Activated gamma-delta T cell treated with anti-CD3 and anti-CD28 coated beads, Interleukin-2, amount 50 U/mL, for 16 hours (primary cell): ENCODE measurements at places on chromosomes 1 and 21.

- DNase-seq, result no peak
These were observed 17.0 kb upstream of the BLACAT1 start for GRCh38 chr1:205472737-205473441.

DNA sequence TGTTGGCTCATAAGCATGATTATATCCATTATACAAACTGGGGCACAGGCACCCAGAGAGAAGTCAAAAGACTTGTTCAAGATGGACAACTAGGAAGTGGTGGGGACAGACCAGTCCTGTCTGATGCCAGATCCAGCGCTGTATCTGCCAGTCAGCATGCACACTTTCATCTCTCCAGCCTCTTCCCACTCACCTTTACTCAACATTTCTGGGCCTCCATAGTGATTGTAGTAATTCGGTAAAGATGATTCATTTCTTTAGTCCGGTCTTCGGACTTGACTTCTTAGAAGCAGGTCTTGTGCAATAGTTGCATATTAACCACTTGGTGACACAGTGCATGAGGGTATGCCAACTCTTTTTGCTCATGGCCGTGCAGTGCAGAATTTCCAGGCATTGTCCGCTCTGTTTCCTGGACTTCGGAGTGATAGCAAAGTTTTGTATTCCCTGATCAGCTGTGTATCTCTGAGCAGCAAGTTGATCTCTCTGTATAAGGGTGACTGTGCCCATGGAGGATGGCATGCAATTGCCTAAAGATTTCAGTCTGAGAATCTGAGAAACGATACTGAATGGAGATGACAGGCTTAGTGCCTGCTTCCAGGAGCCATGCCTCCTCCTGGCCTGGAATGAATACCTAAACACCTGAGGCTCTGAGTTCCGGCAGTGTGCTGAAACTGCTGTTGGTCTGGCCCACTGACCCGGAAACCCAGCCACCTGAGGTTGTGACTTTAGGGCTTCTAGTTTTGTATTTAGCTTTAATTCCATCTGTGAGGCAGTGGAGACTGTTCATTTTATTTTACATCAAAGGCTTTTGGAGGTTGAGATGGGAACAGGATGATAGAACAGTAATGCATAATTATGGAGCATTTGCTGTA, 39.0 kb downstream of the GALNT2 start:
- DNase-seq, result no peak

DNA sequence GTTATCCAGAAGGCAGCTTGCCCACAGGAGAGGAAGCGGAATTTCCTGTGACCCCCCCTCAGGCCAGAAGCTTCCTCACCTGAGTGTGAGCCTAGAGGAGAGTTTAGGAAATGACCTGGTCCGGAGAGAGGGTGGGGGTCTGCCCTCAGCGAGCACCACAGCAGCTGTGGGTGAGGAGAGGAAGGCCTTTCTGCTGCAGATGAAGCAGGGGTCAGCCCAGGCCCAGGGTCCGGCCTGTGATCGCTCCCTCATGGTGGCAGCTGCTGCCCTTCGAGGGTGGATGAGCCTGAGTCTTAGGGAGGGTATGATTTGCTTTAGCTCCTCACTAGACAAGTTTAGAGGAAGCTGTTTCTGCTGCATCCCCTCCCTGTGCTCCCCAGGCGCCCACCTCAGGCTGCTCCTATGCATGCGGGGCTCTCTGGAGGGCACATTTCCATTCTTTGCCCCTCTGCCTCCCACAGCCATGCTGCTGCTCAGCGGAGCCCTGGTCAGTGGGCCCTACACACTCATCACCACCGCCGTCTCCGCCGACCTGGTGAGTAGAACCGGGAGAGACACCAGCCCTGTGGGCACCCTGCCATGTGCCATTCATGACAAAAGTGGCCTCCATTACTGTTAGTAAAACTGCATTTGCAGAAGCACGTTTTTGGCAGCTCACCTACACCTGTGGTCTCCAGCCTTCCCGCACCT, 53.0 kb downstream of the SLC37A1 start:
- no peak for DNase-seq

- no peak for DNase-seq
These were observed 44.9 kb downstream of the FOXJ3 start for GRCh38 chr1:42290130-42290529.

DNA sequence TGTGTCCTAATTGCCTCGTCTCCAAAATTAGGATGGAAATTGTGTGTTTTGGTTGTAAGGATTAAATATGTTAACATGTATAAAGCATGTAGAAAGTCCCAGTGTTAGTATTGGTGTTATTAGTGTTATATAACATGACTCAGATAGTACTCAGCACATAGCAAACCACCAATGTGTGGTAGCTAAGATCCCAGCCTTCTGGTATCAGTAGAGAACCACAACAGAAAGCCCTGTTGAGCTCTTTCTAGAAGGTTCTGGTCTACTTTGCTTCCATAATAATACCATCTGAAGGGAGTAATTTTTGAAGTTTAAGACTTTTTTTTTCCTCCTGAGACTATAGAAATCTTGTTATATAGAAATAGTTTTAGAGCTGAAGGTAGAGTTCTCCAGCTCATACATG, 259.3 kb upstream of the SGIP1 start:
- DNase-seq, result no peak

DNA sequence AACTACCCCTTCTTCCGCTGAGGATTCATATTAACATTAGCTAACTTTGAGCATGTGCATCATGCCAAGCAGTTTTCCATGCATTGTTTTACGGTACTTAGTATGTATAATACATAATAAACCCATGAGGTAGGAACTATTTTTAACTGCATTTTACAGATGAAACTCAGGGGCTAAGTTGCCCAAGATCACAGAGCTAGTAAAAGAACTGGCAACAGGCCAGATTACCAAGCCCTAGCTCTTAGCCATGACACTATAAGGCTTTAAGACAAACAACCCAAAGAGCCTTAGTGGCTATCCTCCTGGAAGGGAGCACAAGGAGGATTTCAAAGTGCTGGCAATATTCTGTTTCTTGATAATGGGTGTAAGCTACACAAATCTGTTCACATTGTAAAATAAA, 6.1 kb downstream of the AK2 start:
- no peak for DNase-seq

DNA sequence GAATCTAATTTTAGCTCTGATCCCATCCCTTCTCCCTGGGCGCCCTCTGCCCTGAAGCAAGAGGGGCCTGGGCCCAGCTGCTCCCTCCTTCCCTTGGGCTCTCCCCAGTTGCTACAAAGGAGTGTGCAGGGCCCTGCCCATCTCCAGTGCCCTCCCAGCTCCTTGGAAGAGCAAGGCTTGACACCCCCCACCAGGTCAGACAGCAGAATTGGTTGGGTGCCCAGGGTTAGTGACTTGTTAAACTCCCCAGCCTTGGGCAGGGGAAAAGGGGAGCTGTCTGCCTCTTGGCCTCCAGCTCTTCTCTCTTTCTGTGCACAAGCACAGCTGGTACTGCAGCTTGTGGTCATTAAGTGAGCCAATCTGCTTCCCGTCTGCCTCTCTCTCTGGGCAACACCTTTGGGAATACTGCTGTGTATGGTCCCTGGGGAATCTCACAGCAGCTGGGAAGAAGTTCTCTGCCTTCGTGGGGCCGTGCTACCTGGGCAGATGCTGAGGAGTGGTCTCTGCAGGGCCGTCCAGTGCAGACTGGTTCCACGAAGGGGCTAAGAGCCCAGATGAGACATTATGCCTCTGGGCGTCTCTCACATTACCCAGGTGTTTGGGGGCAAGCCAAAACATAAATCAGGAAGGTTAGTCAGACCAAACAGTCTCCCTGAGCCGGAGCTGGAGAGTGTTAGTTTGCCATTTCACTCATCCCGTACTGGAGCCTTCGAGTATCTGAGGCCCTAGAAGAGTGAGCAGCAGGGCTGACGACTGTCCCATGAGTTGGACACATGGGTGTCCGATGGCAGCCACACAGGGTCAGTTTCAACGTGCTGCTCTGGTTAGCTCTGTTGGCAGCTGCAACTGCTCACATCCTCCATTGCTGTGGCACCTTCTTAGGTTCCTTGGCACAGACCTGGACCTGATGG, 37.3 kb downstream of the TMEM53 start:
- DNase-seq, result no peak

DNA sequence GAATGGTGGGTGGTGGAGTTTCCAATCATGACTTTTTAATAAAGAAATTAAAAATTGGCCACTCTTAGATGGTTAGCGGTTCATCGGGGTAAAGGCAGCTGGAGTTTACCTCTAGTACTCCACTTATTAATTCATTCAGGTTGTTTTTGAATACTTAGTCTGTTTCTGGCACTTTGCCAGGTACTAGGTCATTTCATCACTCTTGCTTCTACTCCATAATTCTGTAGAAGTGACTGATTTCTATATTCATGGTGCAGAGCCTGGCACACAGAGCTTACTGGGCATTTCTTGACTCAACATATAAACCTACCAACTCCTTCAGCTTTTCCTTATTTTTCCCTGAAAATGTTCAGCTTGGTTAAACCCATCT, 31.5 kb downstream of the FOXD2 start:
- DNase-seq, result no peak

- no peak for DNase-seq
These were observed 24.4 kb downstream of the CAP1 start for GRCh38 chr1:40064797-40065499.

GRCh38 chr1:99647490-99647889, 1.6 kb downstream of the PALMD start:
- no peak for DNase-seq

DNA sequence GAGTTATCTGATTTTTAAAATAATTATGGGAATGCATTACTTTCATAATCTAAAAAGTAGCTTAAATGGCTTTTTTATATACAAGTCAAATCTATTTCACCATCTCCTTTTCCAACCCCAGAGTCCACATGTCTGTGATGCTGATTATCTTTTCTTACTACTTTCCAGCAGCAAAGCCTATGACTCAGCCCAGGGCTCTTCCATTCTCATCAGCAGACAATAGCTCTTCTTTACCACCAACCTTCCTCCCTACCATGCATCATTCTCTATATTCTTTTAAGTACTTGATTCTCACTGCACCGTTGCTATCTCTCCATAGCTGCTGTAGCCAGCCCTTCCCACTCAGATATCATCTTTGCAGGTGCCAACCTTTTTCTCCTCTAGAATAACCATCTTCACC, 61.3 kb downstream of the OVGP1 start:
- DNase-seq, result no peak

GRCh38 chr1:156690675-156691036, 13.4 kb upstream of the NES start:
- DNase-seq, result no peak

DNA sequence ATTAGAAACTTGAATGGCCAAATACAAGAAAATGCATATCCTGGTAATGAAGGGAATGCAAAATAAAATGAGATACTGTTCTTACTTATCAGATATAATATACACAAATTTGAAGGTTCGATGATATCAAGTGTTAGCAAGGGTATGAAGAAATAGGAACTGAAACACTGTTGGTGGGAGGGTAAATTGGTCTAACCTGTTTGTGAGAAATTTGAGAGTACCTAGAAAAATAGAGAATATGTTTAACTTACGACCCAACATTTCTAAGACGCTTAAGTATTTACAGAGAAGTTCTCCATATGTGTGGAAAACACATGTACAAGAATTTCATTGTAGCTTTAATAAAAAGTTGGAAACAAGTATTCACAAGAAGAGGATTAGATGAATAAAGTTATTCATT, 25.9 kb downstream of the ATG4C start:
- DNase-seq, result no peak

DNA sequence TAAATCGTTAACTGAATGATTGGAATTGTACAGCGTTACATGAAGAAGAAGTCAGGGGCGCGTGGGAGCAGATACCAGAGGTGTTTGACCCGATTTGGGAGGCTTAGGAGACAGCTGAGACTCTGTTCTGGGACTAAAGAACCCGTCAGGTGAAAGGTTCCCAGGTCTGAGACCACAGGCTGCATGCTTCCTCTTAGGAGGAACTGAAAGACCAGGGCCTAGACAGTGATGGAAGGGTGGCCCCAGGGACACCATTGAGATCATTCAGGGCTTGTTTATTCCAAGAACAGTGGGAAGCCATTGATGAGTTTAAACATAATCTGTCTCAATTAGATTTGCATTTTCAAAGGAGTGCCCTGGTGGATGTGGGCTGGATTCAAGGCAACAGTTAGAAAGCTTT, 904 bp downstream of the KLF17 start:
- DNase-seq, result no peak

GRCh38 chr21:15011967-15012366, 52.8 kb downstream of the NRIP1 start:
- no peak for DNase-seq

DNA sequence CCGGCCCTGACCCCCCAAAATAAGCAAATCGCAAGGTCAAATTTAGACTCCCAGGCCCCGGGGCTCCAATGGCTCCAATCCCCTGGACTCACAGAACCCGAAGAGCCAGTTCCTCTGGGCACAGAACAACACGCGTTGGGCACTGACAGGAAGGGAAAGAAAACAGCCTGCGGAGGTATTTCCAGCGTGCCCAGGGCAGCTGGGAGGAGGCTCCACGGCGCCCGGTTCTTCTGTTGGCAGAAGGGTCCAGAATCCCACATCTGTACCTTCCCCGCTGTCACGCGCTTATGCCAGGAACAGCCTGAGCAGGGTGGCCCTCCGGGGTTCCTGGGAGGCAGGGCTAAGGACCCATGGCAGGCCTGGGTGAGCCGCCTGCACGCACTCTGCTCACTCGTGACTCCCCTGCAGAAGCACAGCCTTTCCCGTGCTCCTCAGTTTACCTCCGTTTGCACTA, 85.5 kb downstream of the RIPK4 start:
- no peak for DNase-seq

DNA sequence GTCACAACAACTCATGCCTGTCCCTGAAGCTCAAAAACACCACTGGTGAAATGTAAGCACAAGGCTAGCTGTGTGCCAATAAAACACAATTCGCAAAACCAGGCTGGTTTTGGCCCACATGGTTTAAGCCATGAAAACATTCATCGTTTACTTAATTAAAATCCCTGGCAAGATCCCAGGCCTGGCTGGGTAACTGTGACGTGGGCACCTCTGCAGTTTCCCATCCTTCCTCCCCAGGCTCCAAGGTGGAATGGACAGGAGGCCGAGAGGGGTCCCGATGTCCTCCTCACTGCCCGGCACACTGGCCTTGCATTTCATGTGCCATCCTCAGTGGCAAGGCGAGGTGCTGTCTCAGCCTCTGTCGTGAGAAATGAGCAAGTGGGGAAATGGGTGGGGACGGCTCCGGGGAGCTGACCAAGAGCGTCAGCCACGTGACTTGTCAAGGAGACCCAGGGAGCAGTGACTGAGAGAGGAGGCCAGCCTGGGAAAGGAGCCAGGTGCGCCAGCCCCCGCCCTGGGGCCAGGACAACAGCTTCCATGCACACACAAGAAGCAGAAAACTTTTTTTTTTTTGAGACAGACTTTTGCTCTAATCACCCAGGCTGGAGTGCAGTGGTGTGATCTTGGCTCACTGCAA, 153.1 kb upstream of the RAB4A start:
- DNase-seq, result no peak

GRCh38 chr1:205538235-205538840, 33.9 kb downstream of the CDK18 start:
- DNase-seq, result no peak

DNA sequence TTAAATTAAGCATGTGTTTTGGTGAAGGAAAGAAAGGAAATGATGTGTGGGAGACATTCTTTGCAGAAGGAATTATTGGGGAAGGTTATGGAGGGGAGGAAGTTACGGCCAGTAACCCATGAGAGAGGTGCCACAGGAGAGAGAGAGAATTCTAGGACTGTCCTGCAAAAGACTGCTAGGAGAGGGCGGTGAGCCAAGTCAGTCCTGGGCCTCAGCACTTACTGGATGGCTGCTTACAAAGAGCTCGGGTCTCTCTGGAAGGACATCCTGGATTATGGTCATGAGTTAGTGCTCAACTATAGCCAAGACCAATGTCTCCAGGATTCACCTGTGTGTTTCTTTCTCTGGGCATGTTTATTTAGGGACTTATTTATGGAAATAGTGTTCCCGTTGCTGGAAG, 74.4 kb upstream of the HSD17B7 start:
- no peak for DNase-seq
